ENCODE measurements at places on chromosomes 12 and 14.
A peak's percentile ranks its signal among the peaks of the same experiment; 100 is the strongest.

- DNase-seq = no peak
Observed at GRCh38 chr12:543114-543451, 83.3 kb downstream of the B4GALNT3 start.

DNA sequence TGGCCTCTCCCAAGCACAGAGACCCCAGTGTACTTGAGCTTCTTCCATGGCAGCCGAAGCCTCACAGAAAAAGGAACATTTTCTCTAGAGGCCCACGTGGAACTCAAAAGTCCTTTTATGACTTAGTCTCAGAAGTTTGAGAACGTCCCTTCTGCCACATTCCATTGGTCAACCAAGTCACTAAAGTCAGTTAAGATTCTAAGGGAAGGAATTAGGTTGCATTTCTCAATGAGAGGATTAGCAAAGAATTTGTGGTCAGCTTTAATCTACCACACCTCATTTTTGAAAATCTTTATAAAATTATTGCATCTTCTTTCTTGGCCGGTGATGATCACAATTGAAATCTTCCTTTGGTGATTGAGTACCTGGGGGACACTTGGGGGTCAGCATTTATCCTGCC is 279.9 kb upstream of the TBX3 start:
- DNase-seq = no peak

- DNase-seq = no peak
Observed at GRCh38 chr12:24424889-24425600, 475.6 kb upstream of the SOX5 start.

DNA sequence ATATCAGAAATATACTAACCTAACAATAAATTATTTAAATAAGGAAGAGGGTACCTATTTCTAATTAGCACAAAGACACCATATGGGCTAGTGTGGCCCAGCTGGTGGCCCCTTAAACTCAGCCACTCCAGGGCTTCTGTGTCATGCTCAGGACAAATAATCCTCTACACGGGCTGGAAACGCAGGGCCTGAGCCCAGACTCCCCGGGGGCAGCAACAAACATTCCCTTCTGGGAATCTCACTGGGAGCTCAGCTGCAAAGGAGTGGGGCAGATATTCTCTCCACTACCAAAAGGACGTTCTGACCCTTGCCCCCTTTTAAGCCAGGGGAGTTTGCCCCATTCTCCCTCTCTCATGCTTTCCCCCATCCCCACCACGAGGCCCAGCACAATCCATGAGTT is 43.7 kb upstream of the ELK3 start:
- no peak for DNase-seq

DNA sequence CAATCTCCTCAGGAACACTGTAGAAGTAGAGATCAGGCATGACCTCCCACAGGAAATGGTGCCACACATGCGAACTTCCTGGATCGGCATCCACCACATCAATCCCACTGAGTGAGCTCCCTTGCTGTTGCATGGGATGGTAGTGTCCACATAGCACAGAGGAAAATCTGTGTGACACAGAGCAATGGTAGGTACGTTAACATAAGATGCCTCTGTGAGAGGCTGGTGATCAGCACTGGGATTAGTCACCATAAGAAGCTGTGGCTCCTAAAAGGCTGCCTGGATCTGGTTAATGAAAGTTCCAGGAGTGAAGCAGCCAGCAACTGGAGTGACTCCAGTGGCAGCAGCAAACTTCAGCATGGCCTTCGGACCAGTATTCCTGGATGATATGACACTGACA is 21.8 kb downstream of the WDHD1 start:
- no peak for DNase-seq

GRCh38 chr12:51980051-51980808 is 26.5 kb upstream of the TAMALIN start:
- DNase-seq = peak; percentile 79

GRCh38 chr14:98782062-98782461 is 489.9 kb downstream of the BCL11B start:
- no peak for DNase-seq

DNA sequence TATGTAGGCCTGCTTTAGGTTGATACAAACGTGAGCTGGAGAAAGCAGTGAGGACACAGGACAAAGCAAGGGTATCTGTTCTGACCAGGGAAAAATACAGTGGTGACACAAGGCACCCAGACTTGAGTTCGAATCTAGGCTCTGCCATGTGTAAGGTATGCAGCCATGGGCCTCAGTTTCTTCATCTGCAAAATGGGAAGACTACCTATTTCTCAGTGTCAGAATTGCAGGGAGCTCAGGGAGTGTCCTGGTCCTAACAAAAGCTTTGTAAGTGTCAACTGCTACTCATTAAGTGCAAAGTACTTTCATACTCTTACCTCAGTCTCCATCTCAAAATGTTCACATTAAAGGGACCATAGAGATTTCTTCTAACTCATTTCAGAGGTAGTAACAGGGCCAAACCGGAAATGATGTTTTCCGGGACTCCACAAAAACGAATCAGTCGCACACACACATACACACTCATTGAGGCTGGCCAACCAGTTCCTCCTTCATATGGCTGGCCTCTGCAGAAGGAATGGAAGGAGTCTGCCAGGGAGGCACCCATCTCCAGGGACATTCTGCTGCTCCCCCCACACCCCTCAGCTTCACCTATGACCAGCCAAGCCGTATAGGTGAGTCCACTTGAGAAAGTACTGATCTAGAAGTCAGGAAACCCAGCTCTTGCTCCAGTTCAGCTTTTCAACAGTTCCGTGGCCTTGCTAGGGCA is 7.8 kb downstream of the CTDSP2 start:
- no peak for DNase-seq

DNA sequence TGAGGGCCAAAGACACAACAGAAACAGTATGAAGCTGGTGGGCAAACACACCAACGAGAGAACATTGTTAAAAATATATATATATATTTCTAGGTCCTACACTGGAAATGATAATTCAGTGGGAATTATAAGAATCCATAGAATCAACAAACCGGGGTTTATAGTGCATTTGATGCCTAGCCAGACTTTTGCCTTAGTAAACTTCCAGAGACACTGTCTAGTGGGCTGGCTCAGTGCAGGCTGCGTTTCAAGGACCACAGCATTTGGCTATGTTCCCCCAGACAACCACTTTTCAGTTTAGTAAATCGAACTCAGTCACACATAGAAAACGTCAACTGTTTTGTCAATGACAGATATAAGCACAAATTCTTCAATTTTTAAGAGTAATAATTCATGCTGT is 41.9 kb downstream of the SLC38A4 start:
- no peak for DNase-seq

DNA sequence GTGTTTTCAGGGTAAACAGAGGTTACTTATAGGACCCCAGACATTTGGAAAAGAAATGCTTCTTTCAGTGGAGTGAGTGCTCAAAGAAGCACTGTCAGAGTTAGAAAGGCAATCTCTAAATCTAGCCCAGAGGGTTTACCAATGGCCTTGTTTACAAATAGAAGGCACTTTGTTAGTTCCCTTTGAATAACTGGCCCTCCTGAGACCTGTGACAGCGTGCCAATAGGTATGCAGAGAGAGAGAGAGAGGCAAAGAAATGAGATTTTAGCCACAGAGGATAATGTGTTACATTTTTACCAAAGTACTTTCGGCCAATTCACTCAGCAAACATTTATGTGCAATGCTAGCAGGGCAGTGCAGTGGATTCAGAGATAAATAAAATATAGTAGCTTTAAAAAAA is 41.9 kb downstream of the TPH2 start:
- no peak for DNase-seq

DNA sequence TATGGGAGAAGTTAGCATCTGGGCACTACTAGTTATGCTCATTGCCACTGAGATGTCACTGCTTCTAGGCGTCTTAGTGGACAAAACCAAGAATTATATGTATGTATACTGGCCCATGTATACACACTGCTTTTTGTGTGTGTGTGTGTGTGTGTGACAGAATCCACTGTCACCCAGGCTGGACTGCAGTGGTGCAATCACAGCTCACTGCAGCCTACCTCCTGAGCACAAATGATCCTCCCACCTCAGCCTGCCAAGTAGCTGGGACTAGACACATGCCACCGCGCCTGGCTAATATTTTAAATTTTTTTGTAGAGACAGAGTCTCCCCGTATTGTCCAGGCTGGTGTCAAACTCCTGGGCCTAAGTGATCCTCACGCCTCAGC is 25.2 kb downstream of the LIMA1 start:
- no peak for DNase-seq

DNA sequence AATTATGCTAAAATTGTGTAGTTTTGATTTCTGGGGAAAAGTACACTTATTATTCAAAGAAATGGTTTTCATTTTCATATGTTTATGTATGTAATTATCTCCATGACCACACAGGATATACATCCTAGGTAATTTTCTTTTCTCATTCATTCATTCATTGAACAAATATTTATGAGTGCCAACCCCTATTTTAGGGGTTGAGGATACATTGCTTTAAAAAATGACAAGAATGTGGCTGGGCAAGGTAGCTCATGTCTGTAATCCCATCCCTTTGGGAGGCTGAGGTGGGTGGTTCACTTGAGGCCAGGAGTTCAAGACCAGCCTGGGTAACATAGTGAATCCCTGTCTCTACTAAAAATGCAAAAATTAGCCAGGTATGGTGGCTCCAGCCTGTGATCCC is 40.9 kb downstream of the SGPP1 start:
- DNase-seq = no peak

DNA sequence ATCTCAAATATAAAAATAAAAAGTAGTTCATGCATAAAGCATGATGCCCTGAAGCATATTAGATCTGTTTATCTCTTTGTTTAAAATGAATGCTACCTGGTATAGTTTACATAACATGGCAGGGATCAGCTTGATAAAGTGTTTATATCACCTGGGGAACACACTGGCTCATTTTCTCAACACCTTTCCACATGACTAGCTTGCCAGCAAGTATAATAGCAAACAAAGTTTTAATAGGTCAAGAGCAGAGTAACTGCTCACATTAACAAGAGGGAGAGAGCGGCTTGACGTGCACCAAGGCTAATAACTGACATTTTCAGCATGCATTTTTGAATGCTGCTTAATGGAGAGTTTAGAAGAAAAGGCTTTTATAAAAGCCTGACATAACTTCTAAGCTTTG is 246.4 kb downstream of the EGLN3 start:
- no peak for DNase-seq

DNA sequence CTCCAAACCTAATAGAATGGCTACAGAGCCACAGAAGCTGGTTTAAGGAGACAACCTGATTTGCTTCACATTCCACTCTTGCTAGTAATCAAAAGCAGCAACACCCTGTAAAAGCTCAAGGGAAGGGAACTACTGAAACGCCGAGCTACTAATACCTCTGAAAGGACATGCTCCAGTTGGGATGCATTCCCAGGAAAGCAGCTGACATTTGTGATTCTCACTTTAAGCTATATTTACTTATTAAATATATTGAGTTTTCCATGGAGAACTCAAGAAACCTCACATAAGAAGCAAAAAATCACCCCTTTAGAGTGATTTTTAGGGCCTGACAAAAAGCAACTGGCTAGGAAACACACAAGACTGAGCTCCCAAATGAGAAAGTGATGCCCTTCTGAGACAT is 1073.0 kb upstream of the FLRT2 start:
- DNase-seq = no peak
